Aorta (tissue), 5 donors: ENCODE measurements at places on chromosomes 4 and X. TPM values are rescaled to one million over a fixed set of nuclear protein-coding genes. Genes with fewer than 3 reads are reported as not detected.

Gene PPP4R3C
- not detected for total RNA-seq

Gene SERTM2
- total RNA-seq, result not detected

Gene ZNF630
- 7.7 TPM for total RNA-seq

Gene SFRP2
- total RNA-seq, result 1,198 TPM

DNA sequence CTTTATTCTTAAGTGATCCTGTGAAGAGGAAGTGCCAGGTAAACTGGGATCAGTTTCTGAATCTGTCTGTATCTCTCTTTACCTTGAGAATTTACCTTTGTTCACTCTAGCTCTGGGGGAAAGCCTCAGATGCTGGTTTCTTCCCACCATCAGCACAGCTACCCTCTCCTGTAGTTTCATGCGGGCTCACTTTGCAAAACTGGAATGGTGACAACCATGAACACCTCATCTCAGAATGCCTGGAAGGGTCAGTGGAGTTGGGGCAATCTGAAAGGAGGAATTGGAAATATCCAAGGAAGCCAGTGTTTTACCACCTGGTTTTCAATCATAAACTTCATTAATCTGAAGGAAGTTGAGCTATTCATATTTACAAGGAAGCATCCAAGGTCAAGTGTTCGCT lies 30.8 kb upstream of the DCX start:
- H3K4me1 ChIP-seq, result no peaks in the 10 kb centered on the region
- no peak overlapping the region for H3K4me3 ChIP-seq
- no peak overlapping the region for H3K27ac ChIP-seq
- no peak for DNase-seq

DNA sequence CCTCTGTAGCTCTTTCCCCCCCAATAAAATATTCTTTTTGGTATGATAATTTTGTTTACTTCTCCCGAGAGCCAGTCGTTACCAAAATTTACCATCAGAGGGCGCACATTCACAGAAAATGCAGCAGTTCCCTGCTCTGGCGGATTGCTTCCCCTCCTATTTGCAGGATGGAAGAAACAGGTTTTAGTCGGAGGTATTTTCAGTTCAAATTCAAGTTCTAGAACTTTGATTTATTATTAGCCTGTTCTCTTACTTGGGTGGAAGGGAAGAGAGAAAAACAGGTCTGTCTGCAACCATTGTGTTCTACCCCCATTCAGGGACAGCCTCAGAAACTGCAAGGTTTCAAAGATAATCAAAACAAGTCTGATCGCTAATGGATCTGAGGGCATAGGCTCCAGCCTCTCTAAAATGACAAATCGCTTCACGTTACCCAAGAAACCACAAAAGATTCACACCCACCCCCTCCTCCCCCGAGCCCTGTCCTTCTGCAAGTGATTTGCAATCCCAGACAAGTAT lies 263.8 kb upstream of the RPS6KA3 start:
- H3K27ac ChIP-seq, result no peak overlapping the region
- H3K36me3 ChIP-seq, result no peaks in the 10 kb centered on the region
- H3K4me3 ChIP-seq, result no peak overlapping the region
- no peak for DNase-seq

GRCh38 chr4:83217721-83218522 lies 66.7 kb downstream of the COQ2 start:
- H3K27ac ChIP-seq, result no peak overlapping the region
- DNase-seq, result no peak
- H3K27me3 ChIP-seq, result no peaks in the 10 kb centered on the region
- no peaks in the 10 kb centered on the region for H3K36me3 ChIP-seq

DNA sequence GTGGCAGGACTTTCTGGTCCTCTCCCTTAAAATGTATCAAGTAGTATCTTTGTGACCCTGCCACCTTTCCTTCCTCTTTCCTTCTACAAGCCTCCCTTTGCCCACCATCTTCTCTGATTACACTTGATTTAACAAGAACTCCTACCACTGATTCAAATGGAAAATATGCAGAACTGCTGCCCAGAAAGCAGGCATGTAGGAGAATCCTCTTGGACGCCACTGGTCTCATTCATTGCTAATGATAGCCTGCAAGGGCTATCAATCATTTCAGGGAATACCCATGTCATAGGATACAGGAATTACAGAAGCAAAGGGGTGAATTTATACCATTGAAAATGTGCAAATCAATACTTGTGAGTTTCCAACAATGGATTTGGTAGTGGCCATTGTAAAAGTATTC lies 294.6 kb upstream of the NRK start:
- H3K4me1 ChIP-seq, result no peaks in the 10 kb centered on the region
- H3K4me3 ChIP-seq, result no peak overlapping the region
- H3K27me3 ChIP-seq, result no peaks in the 10 kb centered on the region
- H3K36me3 ChIP-seq, result no peaks in the 10 kb centered on the region
- DNase-seq, result no peak
- H3K27ac ChIP-seq, result no peak overlapping the region
